ENCODE measurements at places on chromosomes 13 and 19.

DNA sequence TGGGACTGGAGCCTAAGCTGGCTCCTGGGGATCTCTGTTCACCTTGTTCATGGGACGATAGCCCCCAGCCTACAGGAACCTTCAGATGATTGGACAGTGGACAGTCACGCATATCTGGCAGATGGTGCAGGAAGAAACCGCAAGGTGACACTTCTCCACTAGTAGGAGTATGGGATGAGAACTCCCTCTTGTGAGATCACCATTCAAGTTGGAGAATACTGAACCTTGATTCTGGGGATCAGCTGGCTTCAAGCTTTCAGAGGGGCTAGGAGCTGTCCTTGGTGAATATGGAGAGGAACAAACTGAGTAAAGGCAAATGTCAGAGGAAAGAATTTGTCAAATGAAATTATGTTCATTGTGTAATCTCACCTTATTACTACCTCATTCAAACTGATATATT, 204.5 kb downstream of the PDS5B start:
- DNase-seq, result no peak

GRCh38 chr13:99256709-99257108, 1.5 kb downstream of the GPR18 start:
- DNase-seq, result no peak

DNA sequence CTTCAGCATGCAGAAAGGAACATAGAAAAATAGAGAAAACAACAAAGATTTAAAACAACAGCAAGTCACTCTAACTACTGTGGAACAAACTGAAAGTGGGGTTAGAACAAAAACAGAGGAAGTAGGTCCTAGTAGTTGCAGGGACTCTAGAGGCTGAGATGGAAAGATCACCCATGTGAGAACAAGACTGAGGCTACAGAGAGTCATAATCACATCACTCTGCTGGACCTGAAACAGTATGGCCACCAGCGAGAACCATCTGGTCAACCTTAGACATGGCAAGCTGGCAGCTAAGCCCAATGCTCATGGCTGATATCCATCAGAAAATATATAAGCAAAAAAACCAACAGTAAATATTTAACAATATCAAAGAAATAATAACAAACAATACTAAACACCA, 35.8 kb upstream of the ZNF724 start:
- no peak for DNase-seq

DNA sequence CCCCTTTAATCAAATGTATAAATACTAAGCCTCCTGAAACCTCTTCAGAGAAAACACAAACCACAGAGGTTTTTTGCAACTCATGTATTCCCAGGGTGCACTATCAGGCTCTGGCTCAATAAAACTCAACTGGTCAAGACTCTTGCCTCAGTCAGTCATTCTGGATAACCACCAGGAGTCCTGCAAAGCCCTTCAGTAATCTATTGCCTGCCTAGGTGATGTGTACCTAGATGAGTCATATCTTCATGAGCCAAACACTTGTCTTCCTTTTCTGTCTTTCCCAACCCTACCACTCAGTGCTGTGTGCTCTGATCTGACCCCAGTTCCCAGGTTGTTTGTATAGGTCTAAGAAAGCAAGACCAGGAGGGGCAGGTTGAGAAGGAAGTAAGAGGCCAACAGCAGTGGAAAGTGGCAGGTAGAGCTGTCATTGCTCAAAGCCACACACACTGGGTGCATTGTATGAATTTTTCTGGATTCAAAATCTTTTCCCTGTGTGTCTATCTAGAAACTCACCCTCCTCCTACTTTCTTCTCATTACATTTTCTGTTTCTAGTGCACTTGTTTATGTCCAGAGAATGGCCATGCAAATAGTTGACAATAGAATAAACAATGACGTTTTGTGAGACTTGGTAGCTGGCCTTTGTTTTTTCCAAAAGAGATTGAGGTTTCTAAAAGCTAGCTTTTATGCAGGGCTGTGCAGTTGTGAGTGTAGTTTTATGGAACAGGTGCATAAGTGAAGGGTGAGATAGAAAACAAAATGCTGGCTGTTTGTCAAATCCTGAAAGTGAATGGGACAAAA, 48.1 kb downstream of the PSG1 start:
- DNase-seq, result no peak

DNA sequence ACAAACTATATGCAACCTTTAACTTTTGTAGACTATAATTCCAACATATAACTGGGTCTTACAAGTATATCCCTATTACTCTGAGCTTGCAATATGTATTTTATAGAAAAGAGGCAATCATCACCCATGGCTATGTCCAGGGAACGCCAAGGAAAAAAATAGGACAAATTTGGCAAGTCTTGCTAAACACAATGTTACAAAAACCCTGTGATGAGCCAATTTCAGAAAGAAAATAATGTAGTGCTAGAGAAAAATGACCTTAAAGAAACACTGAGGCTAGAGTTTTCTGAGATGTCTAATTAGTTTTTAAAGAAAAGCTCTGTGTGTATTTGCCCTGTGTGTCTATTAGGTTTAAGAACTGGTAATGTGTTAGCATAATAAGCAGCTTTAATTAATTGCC, 68.0 kb upstream of the FREM2 start:
- DNase-seq, result no peak

DNA sequence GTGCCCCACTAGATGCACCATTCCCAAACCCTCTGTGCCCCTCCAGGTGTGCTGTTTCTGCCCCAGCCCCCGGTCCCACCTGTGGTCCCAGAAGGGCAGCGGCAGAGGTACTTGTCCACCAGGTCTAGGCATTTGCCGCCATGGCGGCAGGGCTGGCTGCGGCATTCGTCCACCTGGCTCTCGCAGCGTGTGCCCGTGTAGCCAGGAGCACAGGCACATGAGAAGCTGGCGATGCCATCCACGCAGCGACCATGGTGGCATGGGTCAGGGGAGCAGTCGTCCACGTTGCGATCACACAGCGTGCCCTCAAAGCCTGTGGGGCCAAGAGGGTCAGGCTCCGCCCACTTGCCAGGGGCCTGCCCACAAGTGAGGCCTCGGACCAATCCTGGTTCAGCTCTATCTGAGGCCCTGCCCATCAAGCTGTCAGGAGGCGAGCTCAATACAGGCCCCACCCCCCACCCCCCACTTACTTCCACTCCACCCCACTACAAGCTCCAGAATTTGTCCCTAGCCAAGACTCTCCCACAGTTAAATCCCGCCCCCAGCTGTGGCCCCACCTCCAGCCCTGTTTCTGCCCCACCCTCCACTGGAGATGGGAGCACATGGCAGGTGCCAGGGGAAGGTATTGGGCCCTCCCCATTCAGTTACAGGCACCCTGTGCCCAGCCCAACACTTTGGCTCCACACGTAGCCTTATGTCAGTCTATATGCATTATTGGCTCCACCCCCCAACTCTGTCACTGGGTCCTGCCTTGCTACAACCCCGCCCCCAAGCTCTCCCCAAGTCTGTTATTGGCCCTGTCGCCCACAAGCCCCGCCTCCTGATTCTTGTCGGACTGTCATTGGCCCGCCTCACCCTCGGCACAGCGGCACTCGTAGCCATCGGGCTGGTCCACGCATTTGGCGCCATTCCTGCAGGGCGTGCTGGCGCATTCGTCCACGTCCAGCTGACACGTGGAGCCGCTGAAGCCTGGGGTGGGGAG, 13.5 kb downstream of the NOTCH3 start:
- no peak for DNase-seq

DNA sequence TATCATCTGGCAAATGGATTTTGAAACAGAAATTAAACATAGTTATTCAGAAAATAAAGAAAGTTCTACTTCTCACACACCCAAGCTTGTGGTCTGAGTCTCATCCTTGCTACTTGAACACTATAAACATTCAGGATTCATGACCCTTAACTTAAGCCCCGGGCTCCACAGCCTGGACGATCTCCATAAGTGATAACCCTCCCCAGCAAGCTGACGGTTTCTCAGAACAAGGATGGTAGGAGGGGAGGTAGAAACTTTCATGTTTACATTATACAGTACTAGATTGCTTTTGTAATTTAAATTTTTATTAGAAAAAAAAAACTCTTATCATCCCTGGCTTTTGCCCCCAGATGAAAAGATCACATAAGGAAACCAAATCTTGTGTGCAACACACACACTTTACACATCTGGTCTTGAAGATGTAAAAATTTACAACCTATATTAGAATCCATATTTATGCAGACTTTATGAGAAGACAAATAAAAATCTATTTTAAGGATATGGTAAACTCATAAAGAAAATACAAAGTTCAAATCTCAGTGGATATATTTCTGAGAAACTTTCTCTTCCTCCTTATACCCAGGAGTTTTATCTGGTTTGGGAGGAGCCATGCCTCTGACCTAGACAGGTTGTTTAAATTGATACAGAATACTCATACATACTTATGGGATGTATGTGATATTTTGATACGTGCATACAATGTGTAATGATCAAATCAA, 20.0 kb upstream of the ATP12A start:
- no peak for DNase-seq

- DNase-seq, result no peak
Observed at GRCh38 chr13:51246025-51246417, 23.8 kb downstream of the FAM124A start.

DNA sequence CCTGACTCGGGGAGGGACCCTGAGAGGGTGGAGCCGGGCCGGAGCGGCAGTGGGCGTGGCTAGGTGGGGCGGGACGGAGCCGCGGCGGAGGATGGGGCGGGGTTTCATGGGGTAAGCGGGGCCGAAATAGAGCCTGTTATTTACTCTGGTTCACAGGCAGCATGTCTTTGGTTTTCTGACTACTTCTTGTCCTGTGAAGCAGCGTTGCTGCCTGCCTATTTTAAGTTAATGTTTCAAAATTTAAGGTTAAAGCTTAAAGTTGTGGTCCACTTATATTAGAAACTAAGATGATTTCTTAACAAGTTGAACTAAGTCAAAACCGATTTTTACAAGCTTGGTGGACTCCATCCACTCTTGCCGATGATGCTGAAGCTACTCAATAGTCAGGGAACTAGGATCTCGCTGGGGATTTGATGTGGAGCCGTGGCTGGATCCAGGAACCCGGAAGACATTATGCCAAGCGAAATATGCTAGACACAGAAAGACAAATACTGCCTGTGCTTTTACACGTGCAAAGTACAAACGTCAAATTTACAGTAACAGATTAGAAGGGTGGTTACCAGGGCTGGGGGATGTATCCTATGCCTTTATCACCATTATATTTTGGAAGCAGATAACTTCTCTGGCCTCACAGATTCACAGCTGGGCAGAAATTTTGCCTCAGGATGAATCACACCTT, 433 bp upstream of the ZNF616 start:
- no peak for DNase-seq

GRCh38 chr19:48325265-48325910, at the start of gene EMP3:
Gene EMP3 (plus strand): TSS chr19:48325552. CDS start chr19:48326845, 1,293 bp downstream.
- peak; percentile 92 for DNase-seq

- DNase-seq, result no peak
Observed at GRCh38 chr19:1584500-1585242, 8.0 kb downstream of the MBD3 start.

DNA sequence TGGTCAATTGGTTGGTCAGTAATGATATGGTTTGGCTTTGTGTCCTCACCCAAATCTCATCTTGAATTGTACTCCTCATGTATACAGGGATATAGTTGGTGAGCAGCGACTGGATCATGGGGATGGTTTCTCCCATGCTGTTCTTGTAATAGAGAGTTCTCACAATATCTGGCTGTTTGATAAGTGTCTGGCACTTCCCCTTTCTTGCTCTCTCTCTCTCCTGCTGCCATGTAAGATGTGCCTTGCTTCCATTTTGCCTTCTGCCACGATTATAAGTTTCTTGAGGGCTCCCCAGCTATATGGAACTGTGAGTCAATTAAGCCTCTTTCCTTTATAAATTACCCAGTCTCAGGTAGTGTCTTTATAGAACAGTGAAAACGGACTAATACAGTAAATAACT, 120.7 kb downstream of the TRPC4 start:
- DNase-seq, result no peak

- no peak for DNase-seq
Observed at GRCh38 chr13:42968906-42969305, 23.1 kb downstream of the EPSTI1 start.

- DNase-seq, result no peak
Observed at GRCh38 chr13:55517312-55517711, 1623.4 kb upstream of the PRR20A start.

DNA sequence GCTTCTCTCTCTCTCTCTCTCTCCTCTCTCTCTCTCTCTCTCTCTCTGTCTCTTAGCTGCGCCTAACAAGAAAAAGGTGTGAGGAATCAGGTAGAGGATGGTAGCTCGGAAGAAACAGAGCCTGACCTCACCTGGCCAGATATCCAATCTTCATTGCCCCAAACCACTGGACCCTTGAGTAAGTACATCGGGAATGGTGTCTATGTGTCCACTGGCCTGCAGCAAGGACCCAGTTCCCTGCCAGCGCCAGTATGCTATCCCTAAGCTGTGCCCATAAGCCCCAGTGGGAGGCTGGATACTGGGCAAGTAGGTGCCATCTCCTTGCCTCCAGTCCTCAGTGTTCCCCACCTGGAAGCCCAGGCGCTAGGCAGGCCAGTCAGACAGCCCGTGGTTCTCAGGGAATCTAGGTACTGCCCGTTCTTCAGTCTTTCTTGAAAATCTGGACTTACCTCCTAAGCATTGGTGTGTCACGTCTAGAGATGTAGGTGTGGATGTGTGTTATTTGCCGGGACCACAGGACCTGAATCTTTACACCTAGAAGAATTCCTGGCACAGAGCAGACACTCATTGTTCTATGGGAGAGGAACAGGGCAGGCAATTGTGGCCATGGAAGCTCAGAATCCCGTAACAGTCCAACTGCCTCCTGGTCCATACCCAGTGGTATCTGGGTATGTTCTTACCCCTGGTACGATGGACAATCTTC, 7.3 kb downstream of the URAD start:
- no peak for DNase-seq

- no peak for DNase-seq
Observed at GRCh38 chr13:87426742-87427141, 244.4 kb upstream of the SLITRK5 start.

- no peak for DNase-seq
Observed at GRCh38 chr19:6503407-6504201, 1.5 kb upstream of the TUBB4A start.

- no peak for DNase-seq
Observed at GRCh38 chr19:30546332-30546731, 174.1 kb downstream of the ZNF536 start.

DNA sequence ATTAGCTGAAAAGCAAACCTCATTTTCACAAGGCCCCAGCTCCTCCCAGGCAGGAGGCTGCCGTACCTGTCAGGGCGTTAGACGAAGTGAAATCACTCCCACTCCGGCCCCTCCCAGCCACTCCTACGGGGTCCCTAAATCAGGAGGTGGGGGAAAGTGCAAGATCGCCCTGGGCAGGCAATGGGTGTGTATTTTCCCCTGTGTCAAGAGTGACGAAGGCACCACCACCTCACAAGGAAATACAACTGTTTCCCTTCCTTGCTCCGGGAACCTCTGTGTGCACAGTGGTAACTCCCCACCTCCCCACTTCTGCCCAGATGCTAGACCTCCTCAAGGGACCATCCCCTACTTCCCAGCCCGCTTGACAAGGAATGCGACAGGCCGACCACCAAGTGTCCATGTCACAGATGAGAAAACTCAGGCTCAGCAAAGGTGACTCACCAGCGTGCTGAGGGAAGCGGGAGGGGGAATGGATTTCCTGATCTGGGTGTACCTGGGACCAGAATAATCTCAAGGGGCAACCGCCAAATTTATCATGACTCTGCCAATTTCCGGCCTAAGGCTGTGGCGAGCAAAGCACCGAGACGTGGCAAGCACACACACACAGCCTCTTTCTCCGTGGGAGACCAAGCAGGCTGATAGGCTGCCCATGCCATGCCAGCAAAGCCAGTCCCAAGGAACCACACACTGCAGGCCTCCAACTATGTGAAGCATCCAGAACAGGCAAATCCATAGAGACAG, 7.3 kb downstream of the PPP6R1 start:
- no peak for DNase-seq

Measured in right forelimb (tissue), 1 donor.